AG10803 (cell line): ENCODE measurements at places on chromosomes 11 and 22.

DNA sequence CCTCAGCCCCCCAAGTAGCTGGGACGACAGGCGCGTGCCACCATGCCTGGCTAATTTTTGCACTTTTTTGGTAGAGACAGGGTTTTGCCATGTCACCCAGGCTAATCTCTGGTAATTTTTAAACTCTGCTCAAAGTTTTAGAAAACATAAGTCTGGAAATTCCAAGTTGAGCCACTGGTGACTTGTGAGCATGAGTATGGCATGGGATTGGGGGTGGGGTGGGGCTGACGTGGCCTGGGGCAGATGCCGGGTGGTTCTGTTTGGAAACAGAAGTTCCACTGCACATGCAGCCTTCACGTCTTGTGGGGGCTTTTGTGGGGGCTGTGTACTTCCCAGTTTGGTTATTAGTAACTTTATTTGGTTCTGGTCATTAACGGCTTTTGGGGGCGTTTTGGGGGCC is 67.3 kb downstream of the PTPRJ start:
- peak; percentile 65 for DNase-seq

- DNase-seq: no peak
Observed at GRCh38 chr11:115869780-115870431, 365.7 kb upstream of the CADM1 start.

DNA sequence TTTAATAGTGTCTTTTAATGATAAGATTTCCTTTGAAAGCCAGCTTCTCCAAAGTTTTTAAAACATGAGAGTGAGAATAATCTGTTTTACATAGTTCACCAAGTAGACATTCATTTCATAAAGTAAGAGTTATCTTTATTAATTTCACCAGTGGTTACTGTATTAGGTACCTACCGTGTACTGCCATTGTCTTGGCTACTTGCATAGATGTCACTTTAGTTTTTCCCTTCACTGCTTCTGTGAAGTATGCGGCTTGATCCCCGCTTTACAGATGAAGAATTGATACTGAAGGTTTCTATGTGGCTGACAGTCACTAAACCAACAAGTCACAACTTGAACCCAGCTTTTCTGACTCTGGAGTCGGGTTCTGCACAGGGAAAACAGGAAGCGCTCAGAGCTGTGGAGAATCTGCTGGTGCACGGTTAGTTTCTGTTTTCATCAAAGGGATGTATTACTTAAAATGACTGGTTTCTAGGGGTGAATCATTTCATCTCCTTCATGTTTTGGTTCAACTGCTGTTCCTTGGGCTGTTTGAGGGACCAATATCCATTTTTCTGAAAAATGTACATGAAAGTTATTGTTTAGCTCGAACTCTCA is 39.3 kb upstream of the MYO18B start:
- no peak for DNase-seq

DNA sequence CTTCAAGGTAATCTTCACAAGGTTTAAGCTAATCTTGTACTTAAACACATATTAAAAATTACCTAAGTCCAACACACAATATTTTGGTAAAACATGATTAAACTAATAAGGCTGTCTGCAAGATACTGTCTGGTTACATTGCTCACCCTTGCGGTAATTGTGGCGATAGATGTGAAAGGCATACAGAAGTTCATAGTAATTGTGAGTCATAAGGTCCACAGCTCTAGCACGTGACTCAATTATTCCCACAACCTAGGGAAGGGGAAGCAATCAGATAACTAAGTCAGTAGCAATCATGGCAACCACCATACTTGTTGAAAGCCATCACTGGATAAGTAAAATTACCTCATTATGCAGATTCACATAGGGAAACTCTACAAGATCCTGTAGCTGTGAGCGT is 30.5 kb upstream of the FNBP4 start:
- peak; percentile 68 for DNase-seq

- DNase-seq: no peak
Observed at GRCh38 chr22:22094514-22094913, 111.9 kb upstream of the TOP3B start.

GRCh38 chr11:36009473-36009872 is 65.6 kb downstream of the LDLRAD3 start:
- peak; percentile 63 for DNase-seq

DNA sequence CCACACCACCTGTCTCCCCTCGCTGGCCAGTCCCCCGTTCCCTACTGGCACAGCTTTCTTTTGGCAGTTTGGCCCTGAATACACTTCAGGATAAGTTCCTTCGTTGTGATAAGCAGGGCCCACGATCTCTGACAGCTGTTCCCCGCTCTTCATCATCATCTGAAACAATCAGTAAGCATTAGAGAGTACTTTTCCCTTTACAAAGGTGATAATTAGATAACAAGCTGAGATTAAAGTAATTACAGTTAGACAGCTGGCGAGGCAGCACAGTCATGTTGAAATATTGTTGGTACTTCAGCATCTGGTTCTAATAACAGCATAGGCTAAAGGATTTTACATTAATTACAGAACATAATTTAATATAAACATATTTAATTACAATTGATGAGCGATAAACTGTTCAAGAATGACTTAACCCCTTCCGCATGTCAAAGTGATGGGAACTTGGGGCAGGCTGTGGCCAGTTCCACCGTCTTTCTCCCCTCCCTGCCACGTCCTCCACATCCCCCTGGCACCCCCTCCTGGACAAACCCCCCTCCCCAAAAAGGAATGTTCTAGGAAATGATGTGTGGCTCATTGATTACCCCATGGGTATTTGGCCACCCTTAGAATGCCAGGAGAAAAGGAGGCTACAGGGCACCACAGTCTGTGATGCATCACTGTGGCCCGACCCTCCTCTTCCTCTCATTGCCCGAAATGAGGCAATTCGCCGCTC is 134.9 kb downstream of the RCN1 start:
- DNase-seq: no peak

GRCh38 chr22:26432619-26433311 is 3.7 kb downstream of the ASPHD2 start:
- DNase-seq: no peak

DNA sequence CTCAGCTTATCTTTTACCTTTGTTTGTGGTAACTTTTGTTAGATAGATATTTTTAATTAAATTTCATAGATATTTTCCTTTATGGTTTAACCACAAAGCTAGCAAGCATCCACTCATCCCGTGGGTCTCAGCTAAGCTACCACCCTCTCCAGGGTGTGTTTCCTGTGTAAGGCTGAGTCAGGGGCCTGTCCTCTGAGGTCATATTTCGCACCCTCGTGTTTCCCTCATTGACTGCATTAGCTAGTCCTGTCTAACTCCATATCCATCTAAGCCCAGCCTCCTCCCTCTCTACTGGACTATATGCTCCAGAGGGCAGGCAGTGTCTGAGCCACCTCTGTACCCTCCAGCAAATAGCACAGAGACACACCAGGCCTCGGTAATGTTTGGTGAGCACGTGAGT is 16.7 kb downstream of the XRRA1 start:
- DNase-seq: no peak

DNA sequence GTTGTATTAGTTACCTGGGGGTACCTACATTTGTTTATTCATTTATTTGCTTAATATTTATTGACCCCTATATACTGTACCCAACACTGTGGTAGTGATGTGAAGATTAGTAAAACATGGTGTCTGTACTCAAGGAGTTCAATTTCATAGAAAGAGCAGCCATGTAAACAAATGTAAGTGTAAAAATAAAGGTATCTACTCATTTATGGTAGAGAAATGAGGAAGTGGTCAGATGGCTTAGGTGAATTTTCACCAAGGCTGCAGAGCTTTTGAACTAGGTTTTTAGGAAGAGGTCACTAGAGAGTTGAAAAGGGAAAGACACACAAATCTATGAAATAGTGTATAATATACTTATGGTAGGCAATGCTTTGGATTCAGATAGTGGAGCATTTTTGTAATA is 11.1 kb downstream of the CTR9 start:
- DNase-seq: no peak
